Erythroblast (primary cell): ENCODE measurements at places on chromosomes 7 and 10.

DNA sequence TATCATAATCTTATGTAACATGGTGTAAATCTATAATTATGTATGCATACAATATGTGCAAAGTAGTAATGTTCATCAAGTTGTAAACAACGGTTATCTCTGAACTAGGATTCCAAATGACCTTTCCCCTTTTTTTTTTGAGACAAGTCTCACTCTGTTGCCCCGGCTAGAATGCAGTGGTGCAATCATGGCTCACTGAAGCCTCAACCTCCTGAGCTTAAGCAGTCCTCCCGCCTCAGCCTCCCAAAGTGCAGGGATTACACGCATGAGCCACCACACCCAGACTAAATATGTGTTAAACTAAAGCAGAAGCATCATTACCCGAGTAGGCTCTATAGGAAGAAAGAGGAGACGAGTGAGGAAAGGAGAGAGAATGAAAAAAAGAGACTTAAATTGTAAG is 7.8 kb upstream of the KMT2C start:
- no peak for DNase-seq

- no peak for DNase-seq
Observed at GRCh38 chr7:14720785-14721184, 181.8 kb downstream of the DGKB start.

DNA sequence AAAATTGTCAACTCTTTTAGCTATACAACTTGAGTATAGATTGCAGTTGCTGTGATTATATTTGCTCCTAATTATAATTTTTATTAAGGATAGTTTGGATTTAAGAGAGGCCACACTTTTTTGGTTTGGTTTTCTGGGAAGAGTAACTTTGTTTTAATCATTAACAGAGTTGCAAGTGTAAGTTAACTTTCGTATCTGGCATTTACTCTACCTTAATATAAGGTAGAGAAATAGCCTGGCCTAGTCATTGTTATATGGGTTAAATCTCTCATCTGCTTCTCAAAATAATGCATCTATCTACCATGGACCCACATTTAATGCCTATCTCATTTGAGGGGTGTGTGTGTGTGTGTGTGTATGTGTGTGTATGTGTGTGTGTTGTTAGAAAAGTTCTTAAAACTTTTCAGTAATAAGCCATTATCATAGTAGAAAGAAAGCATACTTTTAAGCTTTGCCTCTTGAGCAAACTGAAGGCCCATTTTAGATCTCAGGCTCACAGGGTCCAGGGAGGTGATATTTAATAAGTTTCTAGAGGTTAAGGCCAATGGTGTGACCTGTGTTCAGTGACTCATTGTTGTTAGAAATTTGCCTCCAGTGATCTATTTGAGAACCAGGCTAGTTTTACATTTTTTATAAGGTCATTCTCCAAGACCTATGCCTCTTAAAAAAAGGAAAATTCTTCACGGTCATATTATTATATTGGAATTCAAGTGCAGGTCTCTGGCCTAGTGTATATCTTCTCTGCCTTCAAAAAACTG is 10.9 kb upstream of the TEX47 start:
- DNase-seq, result no peak

DNA sequence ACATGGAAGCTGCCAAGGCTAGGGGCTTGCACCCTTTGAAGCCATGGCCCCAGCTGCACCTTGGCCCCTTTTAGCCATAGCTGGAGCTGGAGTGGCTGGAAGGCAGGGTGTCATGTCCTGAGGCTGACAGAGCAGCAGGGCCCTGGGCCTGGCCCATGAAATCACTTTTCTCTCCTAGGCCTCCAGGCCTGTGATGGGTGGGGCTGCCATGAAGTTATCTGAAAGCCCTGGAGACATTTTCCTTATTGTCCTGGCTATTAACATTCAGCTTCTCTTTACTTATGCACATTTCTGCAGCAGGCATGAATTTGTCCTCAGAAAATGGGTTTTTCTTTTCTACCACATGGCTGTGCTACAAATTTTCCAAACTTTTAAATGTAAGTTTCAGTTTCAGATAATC is 106.9 kb upstream of the ELMO1 start:
- no peak for DNase-seq

DNA sequence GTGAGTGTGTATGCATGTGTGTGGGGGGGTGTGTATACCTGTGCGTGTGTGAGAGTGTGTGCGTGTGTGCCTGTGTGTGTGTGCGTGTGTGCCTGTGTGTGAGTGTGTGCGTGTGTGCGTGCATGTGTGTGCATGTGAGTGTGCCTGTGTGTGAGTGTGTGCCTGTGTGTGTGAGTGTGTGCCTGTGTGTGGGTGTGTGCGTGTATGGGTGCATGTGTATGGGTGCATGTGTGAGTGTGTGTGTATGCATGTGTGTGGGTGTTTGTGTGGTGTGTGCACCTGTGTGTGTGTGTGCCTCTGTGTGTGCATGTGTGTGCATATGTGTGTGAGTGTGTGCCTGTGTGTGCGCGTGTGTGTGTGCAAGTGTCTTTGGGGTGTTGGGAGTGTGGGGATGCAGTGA is 6.4 kb downstream of the ANTXRL start:
- no peak for DNase-seq

- DNase-seq, result no peak
Observed at GRCh38 chr10:129096065-129096984, 370.7 kb upstream of the MGMT start.

GRCh38 chr7:148921189-148921588 is 37.1 kb upstream of the EZH2 start:
- DNase-seq, result no peak

- DNase-seq, result peak; percentile 94
Observed at GRCh38 chr7:150959739-150960734, 18.1 kb downstream of the KCNH2 start.

- DNase-seq, result no peak
Observed at GRCh38 chr7:95636140-95636940, 40.0 kb upstream of the PDK4 start.

DNA sequence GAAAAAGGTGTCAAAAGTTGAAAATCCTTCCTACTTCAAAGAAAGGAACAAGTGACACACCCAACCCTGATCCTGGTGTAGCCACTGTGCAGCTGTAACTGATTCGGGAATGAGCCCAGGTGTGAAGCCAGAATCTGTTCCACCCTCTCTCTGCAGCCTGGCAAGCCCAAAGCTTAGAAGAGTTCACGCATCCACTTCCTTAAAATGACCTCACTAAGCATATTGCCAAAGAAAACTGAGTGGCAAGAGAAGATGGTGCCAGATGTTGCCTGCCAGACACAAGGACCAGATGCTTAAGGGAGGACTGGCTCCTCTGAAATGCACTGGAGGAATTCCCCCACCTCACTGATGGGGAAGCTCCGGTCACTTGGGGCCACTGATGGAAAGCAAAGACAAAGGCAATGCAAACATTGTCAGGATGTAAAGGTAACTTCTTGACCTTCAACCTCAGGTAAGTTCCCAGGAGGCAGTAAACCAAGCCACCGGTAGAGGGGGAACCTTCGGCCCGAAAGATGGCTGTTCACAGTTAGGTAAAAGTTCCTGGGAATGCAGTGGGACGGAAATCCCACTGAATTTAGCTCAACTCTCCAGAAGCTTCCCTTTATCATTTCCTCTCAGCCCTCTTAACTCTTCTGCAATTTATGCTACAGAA is 554.9 kb downstream of the KCNMA1 start:
- DNase-seq, result no peak

DNA sequence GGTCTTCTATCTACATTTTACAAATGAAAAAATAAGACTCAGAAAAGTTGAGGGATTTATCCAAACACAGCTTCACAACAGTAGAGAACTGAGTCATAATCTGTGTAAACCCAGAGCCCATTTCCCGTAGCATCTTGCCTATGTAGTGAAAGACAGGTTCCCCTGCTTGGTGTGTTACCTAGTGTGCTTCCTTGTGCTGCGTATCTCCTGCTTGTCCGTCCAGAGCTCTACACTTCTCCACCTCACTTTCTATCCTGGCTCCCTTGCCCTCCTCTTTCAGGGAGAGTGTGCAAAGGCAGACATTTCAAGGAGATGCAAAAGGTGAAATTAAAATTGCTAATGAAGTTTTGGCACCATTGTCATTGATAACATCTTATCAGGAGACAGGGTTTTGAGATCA is 1.4 kb upstream of the ASNS start:
- DNase-seq, result no peak

- DNase-seq, result no peak
Observed at GRCh38 chr7:37323966-37324365, 124.7 kb downstream of the ELMO1 start.

DNA sequence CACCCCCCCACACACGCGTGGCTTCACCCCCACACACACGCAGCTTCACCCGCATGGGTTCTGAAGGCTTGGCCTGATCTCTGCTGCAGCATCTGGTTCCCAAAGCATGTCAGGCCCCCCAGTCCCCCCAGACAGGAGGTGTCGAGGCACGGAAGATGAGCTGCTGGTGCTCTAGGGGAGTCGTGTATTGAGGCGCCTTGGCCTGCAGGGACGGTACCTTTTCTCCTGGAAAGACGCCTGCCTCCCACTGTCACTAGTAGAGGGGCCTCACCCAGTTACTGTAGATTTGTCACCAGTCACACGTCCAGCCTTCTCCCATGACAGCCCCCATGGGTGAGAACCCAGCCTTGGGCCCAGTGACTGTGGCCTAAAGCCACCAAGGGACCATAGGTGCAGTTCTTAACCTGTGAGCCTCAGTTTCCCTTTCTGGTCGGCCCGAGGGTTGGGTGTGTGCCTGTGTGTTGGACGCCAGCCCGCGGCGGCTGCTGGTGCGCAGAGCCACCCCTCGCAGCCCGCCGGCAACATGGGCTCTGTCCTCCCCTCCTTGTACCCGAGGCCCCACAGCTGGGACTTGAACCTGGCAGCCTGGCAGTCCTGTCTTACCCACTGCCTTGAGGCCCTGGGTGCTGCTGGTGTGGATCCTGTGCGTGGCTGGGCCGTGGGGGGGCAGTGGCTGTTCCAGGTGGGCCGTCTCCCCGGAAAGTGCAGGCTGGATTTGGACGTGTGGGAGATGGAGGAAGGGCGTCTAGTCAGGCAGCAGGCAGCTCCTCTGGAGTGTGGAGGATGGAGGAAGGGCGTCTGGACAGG is 81.7 kb downstream of the NKX6-2 start:
- no peak for DNase-seq

GRCh38 chr7:157587051-157587804 is 250.4 kb downstream of the DNAJB6 start:
- no peak for DNase-seq

DNA sequence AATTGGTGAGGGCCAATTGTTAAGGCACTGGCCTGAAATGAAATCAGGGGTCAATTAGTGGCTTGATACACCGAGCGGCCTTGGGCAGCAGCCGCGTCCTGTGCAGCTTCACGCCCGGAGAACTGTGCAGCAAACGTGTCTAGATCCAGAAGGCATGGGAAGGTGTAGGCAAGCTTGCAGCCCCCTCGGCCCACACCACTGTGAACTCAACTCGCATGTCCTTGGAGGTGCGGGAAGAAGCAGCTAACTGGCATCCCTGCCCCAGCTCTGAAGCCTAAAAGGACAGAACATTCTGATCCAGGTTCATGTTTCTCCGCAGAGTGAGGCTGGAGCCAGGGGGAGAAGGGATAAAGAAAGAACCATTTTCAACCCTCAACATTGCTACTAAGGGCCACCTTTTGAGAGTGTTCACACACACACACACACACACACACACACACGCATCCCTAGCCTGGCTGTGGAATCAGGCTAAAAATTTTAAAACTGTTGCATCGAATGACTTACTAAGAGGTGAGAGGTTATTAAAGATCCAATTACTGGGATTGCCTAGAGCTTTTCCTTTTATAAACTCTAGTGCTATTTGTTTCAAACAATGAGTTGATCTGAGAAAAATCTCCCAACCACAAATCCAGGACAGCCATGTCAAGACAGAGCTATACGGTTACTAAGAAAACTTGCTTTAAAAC is 104.0 kb downstream of the PARP12 start:
- no peak for DNase-seq

DNA sequence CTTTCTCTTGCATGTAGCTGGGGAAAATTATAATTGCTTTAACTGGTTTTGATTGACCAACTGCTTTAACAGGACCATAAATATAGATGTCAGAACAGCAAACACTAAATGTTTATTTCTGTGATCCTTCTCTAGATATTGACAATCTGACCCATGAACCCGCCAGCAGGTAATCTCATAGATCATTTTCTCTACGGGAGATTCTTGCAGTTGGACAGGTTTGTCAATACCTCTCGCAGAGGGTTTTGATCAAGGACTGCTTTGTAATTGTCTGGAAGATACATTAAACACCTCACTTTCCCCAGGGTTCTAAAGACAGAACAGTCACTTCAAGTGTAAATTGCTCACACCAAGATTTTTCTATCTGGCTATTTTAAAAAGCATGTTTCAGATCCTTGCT is 235.8 kb upstream of the RHOBTB1 start:
- DNase-seq, result no peak

GRCh38 chr7:44251269-44251668 is 50.5 kb downstream of the YKT6 start:
- DNase-seq, result no peak

- DNase-seq, result no peak
Observed at GRCh38 chr10:102240467-102241031, 763 bp downstream of the PITX3 start.
